ENCODE measurements at places on chromosomes 5 and 9.

- no peak for DNase-seq
Measured at GRCh38 chr5:38643616-38644015, 87.2 kb upstream of the LIFR start.

DNA sequence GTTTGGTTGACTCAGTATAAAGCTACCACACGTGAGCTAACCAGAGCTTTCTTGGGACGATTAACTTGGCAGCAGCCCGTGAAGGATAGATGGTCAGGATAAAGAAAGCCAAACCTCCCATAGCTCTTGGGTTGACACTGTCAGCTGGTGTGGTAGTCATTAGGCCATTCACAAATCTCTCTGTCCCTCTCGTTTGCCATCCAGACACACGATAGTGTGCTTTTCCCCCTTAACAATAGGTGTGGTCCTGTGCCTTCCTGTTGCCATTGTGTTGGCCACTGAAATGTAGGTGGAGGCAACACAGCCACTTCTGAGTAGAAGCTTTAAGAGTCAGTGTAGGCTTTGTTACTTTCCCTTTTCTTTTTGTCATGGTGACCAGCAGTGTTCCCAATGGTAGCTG is 11.7 kb downstream of the OR13J1 start:
- no peak for DNase-seq

DNA sequence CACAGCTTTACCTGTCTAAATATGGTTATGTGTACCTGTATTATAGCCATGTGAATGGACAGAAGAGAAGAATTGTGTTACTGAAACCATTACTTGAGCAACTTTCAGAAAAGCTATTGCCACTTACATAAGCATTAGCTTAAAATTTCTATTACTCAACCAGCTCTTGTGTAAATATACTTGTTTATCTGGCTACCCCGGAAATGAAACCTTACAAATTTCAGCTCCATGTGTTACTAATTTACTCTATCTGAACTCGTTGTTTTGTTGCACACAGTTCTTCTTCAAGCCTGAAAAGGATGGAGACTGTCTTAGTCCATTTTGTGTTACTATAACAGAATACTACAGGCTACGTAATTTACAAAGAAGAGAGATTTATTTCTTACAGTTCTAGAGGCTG is 22.5 kb upstream of the ADAMTSL1 start:
- no peak for DNase-seq

DNA sequence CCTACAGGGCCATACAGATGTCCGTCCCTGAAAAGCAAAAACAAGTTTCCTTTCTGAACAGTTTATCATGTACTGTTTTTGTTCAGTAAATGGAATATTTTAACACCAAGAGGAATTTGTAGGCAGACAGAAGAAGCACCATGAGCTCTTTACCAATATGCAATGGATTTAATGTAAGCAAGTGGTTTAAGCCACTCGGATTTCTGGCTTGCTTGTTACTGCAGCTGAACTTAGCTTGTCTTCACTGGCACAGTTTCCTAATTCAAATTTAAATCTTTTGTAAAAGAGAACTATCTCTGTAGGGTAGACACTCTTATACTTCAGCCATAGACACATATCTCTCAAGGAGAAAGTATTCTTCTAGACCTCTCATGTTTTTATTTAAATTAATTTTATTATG is 12.7 kb upstream of the EBF1 start:
- DNase-seq = no peak

GRCh38 chr5:45507178-45507577 is 189.0 kb downstream of the HCN1 start:
- no peak for DNase-seq

DNA sequence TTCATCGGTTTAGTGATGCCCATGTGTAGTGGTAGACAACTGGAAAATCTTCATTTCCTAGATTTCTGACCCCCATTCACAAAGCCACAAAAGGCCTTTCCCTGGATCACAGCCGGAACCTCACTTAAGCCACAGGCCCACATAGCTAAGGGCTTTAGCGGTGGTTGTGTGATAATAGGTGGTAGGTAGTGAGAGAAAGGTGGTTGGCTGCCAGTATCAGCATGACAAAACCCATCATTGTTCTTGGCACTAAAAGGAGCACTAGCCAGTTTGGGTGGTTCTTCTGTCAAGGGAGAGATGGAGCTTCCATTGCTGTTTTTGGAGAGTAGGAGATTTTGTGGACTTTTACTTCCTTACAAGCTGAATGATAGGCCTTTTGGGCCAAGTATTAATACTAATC is 9.7 kb upstream of the SLC36A2 start:
- no peak for DNase-seq

- DNase-seq = no peak
Measured at GRCh38 chr5:88707216-88707965, 175.6 kb downstream of the MEF2C start.

DNA sequence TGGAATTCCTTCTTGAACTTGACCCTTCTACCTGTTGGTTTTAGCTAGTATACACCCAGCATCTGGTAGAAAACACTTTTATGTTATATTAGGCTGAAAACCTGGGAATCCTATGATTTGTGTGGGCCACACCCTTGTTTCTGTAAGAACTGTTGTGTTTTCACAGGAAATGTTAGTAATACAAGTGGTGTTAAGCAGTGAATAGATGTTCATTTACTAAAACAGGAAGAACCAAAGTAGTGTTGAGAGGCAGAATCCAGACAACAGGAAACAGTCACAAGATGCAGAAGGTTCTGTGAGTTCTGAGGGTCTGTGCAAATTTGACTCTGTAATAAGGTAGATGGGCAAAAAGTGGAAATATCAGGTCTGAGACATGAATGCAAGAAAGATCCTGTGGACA is 73.0 kb upstream of the RAI14 start:
- DNase-seq = no peak

GRCh38 chr5:142023836-142024235 is 11.0 kb upstream of the GNPDA1 start:
- DNase-seq = no peak

GRCh38 chr9:126043681-126044080 is 282.9 kb upstream of the MVB12B start:
- no peak for DNase-seq

DNA sequence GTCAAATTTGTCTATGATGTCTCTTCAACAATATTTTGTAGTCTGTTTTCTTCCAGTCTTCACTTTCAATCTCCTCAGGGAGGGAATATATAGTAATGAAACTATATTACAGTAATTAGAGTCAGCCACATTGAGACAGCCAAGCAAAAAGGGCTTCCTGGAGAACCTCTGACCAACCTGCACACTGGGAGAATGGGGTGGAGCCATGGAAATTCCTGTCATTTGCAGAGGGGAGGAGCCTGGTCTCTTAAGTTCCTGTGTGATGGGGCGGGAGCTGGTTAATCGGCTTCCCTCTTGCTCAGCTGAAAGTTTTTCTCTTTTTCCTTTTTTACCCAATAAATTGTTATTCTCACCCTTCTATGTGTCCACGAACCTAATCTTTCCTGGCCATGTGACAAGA is 1220.0 kb downstream of the PTPRD start:
- no peak for DNase-seq

- no peak for DNase-seq
Measured at GRCh38 chr9:4714266-4715016, 26.6 kb downstream of the AK3 start.

All from activated CD4-positive, alpha-beta T cell treated with anti-CD3 and anti-CD28 coated beads, Interleukin-10, Interleukin-2, amounts not matched to agents 100 ng/mL and 50 ng/mL, durations not matched to agents 16 hours and 8 hours (primary cell).